ELF-1 (cell line): ENCODE measurements at places on chromosomes 4 and X.

DNA sequence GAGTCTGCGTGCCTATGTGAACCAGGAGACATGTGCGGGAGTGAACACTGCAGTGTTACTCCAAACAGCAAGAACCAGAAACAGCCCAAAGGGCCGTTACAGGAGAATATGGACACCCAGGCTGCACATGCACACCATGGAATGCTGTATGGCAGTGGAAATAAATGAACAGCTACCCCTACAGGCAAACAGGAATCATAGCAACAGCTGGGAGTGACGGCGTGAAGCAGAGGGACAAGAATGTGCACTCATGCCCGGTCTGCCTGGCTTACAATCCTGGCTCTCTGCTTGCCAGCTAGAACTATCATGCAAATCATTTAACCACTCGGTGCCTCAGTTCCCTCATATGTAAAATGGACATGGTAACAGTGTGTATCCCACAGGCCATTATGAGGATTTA, 16.6 kb downstream of the GPKOW start:
- peak; percentile 68 for DNase-seq

GRCh38 chr4:39066371-39066770, 4.3 kb downstream of the KLHL5 start:
- DNase-seq: no peak

- no peak for DNase-seq
Measured at GRCh38 chr4:184851200-184851541, 25.4 kb upstream of the ACSL1 start.

- DNase-seq: no peak
Measured at GRCh38 chr4:123699880-123700771, 303.5 kb downstream of the SPRY1 start.

- DNase-seq: no peak
Measured at GRCh38 chr4:35506161-35506560, 738.2 kb downstream of the ARAP2 start.

- DNase-seq: no peak
Measured at GRCh38 chr4:183082053-183082452, 17.0 kb upstream of the WWC2 start.

DNA sequence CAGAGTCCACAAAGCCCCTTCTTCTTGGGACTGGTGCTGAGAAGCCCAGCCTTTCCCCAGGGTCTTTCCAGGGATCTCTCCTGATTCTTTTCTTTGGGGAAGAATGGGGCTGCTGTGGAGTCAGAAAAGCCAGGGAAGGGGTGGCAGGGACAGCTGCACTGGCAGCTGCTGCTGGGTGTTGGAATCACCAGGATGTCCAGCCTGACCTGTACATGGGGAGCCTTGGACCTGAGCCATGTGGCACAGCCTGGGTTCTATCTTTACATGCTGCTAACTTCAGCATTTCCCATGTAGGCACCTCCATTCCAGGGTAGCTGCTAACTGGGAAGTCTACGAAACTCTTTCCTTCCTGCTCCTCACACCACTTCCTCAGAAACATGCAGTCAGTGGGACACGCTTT, 36.0 kb downstream of the MED28 start:
- DNase-seq: no peak

GRCh38 chr4:32340591-32340990, 1620.4 kb downstream of the PCDH7 start:
- DNase-seq: no peak

- no peak for DNase-seq
Measured at GRCh38 chr4:39043861-39044363, 11.7 kb upstream of the TMEM156 start.

GRCh38 chr4:86556791-86557415, 37.2 kb upstream of the PTPN13 start:
- DNase-seq: no peak

- DNase-seq: no peak
Measured at GRCh38 chrX:129760981-129761380, 18.8 kb upstream of the SASH3 start.

GRCh38 chr4:53484911-53485657, 106.2 kb downstream of the LNX1 start:
- no peak for DNase-seq

- no peak for DNase-seq
Measured at GRCh38 chrX:88416965-88417364, 330.1 kb upstream of the CPXCR1 start.

- no peak for DNase-seq
Measured at GRCh38 chrX:109974906-109975655, 27.8 kb upstream of the TMEM164 start.

- DNase-seq: no peak
Measured at GRCh38 chr4:101157415-101158133, 189.8 kb downstream of the PPP3CA start.

DNA sequence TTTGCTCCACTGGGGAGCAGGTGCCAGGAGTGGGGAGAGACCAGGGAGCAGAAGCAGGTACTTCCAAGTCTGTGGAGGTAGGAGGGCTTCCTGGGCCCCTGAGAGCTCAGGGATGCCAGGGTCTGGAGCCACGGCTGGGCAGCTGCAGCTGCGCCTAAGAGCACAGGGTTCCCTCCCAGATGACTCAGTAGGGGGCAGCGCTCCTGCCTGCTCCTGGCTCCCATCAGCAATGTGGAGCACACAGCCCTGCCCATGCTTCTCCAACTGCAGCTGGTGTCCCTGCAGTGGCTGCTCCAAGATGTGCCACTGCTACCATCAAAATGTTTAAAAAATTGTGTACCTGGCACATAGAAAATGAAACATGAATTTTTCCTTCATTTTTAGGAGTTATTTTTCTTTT, 1028.2 kb downstream of the PCDH7 start:
- DNase-seq: no peak

DNA sequence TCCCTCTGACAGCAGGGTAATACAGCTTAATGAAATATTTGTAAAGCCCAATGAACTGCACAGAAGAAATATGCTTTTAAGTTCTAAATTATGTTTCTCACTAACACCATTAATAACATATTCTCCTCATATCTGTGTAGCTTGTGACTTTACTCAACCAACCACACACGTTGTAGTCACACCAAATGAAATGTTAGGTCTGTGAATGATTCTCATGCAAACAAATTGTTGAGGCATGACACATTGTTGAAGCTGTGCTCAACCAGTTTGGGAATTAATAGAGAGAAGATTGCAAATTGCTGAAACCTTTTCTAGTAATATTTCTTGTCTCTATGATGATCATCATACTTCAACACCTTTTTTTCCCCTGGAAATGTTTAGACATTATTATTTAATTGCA, 645.9 kb downstream of the PCDH7 start:
- no peak for DNase-seq

GRCh38 chr4:184760681-184761080, 26.8 kb upstream of the CENPU start:
- no peak for DNase-seq

DNA sequence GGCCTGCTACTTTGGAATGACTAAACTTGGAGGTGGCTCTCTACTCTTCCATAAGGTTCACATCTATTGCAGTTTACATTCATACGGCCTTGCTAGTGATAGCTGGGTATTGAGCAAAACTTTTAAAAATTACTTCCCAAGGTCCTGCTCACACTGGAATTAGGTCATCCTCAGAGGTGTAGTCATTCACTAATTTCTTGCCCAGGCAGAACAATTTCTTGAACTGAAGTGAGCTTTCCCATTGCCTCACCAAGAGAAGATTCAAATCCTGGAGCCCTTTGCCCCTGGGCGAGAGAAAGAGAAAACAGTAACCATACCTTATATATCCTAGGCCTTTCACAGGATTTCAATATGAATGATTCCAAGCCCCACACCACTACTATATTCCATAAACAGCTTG, 109.2 kb downstream of the GUCY2F start:
- no peak for DNase-seq

GRCh38 chr4:63361628-63362027, 1047.6 kb downstream of the TECRL start:
- DNase-seq: no peak

- DNase-seq: no peak
Measured at GRCh38 chr4:147822128-147822527, 90.2 kb downstream of the ARHGAP10 start.

DNA sequence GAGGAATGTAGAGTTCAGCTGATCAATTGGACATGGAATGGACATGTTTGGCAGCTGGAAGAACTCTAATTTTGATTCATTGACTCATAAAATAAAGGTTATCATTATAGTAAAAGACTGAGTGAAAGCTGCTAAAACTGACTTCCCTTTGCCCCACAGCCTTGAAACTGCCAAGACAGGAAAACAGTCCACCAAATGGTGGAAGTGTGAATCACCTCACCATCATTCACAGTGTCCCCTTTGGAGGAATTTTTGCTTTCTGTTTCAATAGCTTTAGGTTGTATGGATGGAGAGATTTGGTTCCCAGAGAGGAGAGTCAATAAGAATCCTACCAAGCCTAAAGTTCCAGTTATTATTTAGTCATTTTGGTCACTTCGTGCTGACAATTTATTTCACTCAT, 20.8 kb upstream of the FREM3 start:
- no peak for DNase-seq
